ENCODE measurements at places on chromosomes 13 and 19.

DNA sequence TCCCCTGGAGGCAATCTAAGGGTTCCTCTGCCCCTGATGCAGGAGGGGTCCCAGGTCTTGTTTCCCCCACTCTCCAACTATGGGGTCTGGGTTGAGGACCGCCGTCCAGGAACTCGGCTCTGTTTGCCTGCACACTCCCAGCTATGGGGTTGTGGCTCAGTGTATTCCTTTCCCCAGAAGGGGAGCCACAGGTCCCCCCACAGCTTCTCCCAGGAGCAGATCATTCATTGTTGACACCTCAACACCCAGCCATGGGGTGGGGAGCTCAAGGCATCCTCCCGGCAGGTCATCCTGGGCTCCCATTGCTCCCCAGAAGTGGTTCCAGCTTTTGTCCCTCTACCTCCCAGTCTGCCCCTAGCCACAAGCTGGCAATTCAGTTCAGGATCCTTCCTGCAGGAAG is 975 bp downstream of the ZNF358 start:
- no peak for DNase-seq

GRCh38 chr13:28271056-28271840 is 132.9 kb downstream of the PAN3 start:
- no peak for DNase-seq

DNA sequence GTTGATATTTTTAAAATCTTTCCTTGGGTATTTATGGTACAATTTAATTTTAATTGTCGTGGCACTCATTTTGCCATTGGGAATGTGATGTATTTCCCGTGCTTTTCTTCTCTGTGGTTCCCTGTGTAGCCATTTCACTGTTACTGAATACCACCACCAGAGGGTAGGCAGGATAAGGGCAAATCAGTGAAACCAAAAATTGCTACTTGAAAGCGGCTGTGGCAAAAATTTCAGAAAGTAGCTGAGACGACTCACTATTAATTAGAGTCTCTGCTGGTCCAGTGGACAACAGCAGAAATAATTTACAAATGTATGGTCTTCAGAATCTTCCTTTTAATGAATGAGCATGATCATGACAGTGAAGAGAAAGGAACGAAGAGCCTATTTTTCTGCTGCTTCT is 34.4 kb upstream of the MIR17HG start:
- DNase-seq = peak; percentile 21

- no peak for DNase-seq
Measured at GRCh38 chr13:28822801-28823200, 2.7 kb downstream of the MTUS2 start.

- DNase-seq = peak; percentile 46
Measured at GRCh38 chr13:113437408-113438010, 15.8 kb downstream of the ADPRHL1 start.

Data from AG20443 (cell line).